ENCODE measurements at places on chromosomes 7 and 10.

GRCh38 chr7:152333134-152333533 lies 102.7 kb downstream of the KMT2C start:
- no peak for DNase-seq

GRCh38 chr10:101311185-101312066 lies 42.5 kb upstream of the BTRC start:
- DNase-seq: no peak

GRCh38 chr7:19368491-19368925 lies 223.3 kb upstream of the FERD3L start:
- DNase-seq: no peak

DNA sequence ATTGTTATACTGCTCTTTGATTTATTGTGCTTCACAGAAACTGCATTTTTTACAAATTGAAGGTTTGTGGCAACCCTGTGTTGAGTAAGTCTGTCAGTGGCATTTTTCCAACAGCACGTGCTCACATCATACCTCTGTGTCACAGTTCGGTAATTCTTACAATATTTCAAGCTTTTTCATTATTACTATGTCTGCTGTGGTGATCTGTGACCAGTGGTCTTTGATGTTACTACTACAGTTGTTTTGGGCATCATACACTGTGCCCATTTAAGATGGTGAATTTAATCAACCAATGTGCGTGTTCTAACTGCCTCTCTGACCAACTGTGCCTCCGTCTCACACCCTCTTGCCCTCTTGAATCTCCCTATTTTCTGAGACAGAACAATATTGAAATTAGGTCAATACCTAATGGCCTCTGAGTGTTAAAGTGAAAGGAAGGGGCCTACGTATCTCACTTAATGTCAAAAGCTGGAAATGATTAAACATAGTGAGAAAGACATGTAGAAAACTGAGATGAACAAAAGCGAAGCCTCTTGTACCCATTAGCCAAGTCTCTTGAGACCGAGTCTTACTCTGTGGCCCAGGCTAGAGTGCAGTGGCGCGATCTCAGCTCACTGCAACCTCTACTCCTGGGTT lies 20.2 kb upstream of the ASL start:
- DNase-seq: no peak

DNA sequence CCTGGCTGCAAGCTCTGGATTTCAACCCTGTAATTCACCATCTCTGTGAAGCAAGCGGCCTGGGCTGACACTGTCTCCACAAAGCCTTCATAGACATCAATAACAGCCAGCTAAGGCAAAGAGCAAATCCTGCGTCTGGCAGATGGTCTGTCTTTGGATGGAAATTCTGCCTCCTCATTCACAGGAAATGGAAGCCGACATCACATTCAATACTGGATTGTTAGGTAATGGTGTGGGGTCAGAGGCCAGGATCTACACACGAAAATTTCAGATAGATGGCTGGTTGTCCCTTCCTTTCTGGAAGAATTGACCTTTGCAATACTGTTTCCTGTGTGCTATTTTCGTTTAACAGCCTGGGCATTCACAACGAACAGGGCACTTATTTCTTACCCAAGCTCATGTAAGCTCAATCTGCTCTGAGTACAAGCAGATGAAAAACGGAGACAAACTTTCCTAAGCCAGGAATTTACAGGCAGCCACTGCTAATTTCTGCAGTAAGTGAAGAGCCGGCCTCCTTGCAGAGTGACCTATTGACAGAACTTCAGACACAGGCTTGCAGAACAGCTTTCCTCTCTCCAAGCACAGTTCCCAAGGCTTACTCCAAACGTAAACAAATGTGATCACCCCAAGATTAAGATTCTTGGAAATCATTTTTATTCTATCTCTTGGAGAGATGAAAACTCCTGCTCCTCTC lies 3.1 kb upstream of the ADAM12 start:
- no peak for DNase-seq

DNA sequence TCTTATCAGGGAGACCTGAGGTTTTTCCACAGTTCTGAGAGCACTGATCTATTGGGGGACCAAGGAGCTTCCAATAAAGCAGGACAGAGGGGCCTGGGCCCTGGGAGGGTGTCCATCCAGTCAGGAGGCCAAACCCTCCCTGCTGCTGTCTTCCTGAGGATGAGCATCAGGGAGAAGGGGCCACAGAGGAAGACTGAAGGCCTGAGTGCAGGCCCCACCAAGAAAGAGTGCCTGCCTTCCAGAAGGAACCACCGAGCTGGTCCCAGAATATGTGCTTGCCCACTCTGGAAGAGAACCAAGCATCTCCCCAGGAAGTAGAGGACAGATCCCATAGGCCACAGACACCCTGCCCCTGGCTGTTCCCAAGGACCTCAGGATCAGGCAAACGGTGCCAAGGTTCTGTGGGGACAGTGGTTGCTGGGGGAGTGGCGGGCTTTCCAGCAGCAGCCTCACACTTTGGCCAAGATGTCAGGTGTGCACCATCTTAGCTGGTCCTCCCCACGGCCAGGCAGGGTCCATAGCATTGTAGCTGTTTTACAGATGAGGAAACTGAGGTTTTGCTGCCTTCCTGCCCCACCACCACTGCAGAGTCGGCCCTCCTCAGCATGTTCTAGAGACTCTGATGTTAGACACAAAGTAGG lies 199.4 kb downstream of the GRID1 start:
- no peak for DNase-seq

- no peak for DNase-seq
Observed at GRCh38 chr10:15542817-15543216, 171.7 kb upstream of the FAM171A1 start.

DNA sequence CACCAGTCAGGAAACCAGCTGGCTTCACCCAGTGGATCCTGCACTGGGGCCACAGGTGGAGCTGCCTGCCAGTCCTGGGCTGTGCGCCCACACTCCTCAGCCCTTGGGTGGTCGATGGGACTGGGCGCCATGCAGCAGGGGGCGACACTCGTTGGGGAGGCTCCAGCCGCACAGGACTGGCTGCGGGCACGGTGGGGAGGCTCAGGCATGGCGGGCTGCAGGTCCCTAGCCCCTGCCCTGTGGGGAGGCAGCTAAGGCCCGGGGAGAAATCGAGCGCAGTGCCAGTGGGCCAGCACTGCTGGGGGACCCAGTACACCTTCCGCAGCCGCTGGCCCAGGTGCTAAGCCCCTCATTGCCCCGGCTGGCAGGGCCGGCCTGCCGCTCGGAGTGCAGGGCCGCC lies 12.4 kb upstream of the NRG3 start:
- DNase-seq: no peak

- peak; percentile 98 for DNase-seq
Observed at GRCh38 chr7:44123190-44124003, at the start of gene POLD2. TSS of gene POLD2 (minus strand) at chr7:44123548. CDS start at chr7:44122053, 1,495 bp downstream.

DNA sequence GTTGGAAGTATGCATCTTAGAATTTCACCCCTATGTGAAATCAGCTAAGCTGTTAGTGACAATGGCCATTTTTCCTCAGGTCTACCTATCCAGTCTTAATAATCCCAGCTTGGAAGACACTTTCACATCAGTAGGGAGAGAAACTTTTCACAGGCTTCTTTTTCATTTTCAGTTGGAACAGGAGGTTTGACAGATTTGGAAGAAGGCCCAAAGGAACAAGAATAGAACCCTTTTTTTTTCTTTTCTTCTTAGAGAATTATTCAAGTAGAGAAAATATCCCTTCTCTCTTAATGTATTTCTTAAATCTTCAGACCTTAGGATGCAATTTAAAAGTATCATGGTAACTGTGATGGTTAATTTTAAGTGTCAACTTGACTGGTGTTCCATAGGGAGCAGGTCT lies 410.5 kb upstream of the C7orf33 start:
- no peak for DNase-seq

DNA sequence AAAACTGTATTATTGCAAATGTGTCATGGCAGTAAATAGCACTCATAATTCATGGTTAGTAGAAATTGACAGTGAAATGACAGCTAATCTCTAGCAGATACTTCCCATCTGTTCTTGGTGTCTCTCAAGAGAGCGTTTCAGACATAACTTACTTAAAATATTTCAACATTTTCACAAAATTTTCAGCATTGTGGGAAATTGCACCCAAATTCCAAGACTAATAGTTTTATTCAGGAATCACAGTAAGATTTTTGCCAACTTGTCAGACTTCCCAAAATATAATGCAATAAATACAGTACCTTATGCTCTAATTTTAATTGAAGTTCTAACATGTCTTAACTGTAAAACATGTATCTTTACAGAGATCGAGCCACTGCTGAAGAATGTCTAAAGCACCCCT lies 41.2 kb downstream of the STK17A start:
- no peak for DNase-seq

- peak; percentile 73 for DNase-seq
Observed at GRCh38 chr7:786472-787255, 45.6 kb upstream of the SUN1 start.

DNA sequence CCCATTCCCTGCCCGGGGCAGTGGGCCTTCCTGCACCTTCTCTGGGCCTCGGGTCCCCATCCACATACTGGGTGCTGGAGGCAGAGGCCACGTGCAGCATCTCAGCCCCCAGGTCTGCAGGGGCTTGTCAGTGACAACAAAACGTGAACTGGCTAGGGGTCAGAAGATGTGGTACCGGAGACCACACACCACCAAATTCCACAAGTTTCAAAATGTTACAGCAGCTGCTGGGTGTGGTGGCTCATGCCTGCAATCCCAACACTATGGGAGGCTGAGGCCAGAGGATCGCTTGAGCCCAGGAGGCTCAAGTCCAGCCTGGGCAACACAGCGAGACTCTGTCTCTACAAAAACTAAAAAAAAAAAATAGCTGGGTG lies 62.1 kb upstream of the DNAAF5 start:
- DNase-seq: no peak

GRCh38 chr7:101216001-101216859 lies 1.2 kb downstream of the PLOD3 start:
- no peak for DNase-seq

- no peak for DNase-seq
Observed at GRCh38 chr10:129962031-129962871, 1.8 kb downstream of the EBF3 start.

DNA sequence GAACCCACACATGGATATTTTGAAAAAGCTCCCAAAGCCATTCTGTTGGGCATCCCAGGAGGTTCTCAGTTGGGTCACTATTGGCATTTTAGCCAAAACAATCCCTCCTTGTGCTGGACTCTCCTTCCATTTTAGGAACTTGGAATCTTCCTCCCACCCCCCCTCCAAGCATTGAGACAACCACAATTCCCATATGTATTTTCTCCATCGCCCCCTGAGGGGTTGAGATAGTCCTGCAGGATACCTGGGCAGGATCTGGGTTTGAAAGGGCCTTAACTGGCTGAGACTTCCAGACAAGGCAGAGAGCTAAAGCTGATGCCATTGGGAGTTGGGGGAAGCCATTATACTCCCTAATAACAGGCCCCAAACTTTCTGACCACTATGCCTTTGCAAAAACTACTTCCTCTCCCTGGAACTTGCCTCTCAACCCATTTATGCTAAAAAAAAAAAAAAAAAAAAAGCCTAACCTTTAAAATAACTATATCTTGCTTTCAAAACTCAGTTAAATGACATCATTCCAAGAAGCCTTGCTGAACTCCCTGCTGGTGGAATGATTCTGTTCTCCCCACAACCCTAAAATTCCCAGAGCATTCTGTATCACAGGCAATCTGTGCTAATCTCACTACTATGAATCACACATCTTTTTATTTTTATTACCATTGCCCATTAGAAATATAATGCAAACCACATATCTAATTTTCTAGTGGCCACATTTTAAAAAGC lies 77.5 kb upstream of the PDE1C start:
- no peak for DNase-seq

GRCh38 chr10:69952069-69952800 lies 100.4 kb upstream of the MACROH2A2 start:
- DNase-seq: no peak

DNA sequence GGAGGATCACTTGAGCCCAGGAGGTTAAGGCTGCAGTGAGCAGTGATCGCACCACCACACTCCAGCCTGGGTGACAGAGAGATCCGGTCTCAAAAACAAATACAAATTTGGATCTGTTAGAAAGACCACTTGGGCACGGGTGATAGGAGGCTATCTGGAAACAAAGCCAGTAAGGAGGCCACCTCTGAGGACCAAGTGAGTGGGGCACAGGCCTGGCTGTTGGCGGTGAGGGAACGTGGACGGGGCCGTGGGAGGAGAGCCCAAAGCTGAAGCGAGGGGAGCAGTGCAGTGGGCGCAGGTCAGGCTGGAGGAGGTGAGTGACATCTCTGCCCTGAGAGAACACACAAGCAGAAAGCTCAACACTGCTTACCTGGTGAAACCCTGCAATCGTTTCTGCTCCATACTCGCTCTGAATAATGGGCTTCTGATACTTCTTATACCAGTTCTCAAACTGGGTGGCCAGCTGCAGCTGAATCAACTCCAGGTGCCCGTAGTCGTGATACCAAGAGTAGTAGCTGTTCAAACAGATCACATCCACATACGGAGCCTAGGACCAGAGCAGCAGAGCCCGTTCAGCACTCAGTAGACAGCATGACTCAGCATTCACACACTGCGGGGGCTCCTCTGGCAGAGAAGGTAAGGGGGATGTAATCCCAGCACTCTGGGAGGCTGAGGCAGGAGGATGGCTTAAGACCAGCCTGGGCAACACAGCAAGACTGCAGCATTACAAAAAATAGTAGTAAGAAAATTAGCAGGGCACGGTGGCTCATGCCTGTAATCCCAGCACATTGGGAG lies 14.5 kb downstream of the GUSB start:
- DNase-seq: no peak

DNA sequence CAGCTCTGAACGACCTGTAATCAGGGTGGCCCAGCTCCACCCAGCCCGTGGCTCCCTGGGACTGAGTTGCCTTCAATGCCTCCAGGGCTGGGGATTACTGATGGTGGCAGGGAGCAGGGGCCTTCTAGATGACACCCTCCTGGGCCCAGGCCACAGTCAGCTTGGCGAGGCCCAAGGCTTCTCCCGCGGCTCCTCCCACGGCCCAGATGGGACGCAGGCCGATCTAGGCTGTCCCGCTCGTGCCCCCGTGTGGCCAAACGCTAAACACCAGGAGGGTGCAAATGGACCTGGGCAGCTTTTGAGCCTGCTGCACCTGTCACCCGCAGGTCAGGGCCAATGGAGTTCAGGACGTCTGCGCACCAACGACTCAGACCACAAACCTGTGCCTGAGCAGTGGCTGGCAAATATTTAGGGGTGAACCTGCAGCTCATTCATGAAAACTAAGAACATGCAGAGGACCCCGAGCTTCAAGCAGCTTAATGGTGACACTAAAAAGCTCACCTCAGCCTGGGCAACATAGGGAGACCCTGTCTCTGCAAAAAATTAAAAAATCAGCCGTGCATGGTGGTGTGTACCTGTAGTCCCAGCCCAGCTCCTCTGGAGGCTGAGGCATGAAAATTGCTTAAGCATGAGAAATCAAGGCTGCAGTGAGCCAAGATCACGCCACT lies 43.2 kb downstream of the ASB13 start:
- DNase-seq: peak; percentile 84

GRCh38 chr7:106110885-106111654 lies 1.0 kb downstream of the SYPL1 start:
- no peak for DNase-seq

- no peak for DNase-seq
Observed at GRCh38 chr10:13844651-13845050, 257.9 kb downstream of the PRPF18 start.

DNA sequence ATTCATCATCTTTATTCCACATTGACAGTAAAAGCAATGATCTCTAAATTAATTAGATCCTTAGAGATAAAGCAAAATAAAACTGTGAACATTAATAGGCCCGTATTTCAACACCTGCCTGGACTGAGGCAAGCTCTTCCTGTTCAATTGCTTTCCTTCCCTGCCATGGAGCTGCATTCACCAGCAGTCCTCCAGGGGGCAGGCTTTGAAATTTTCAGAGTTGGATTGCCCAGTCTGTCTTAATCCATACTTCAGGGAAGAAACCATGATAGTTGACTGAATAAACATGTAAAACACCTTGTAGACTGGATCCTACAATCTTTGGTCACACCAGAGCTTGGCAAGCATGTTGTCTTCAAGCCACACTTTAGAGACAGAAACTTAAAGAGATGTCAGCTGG lies 936.6 kb downstream of the NRG3 start:
- no peak for DNase-seq
